Right renal pelvis (tissue), 4 donors: ENCODE measurements at places on chromosomes 2 and 18.

DNA sequence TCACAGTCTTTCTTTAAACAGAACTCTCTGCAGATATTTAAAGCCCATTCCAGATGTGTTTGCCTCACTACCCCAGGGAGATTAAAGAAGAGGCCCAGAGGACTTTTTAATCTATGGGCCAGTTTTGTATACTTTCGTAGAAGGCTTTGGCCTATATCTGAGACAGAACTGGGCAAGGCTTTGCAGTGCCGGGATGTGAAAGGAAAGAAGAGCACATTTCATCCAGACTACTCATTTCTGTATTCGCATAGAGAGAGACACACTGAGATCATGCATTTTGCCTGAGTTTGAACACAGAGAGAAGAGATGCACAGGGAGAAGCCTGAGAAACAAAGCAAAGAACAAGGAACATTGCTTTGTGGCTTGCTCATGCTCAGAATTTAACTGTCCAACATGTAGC, 54.9 kb upstream of the SLC5A7 start:
- no peak for DNase-seq

DNA sequence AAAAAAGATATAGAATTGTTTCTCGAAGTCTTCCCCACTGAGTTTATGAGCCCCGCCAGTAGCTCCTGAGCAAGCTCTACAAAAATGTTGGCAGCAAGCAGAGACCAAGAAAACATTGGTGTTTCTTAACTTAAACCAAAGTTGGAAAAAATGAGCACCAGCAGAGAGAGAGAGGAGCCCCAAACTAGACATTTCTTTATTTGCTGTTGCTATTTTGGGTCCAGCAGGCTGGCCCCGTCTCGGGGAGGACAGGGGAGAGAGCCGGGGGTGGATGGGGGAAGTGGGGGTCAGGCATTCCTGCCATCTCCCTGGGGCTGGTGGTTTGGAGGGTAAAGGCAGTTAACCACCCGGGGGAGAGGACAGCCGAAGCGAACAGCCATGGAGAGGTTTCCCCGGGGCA, 113.0 kb downstream of the DYSF start:
- no peak for DNase-seq

- no peak for DNase-seq
These were observed 116.7 kb upstream of the AGAP1 start for GRCh38 chr2:235377176-235377575.

GRCh38 chr18:77042583-77042982, 90.0 kb downstream of the MBP start:
- no peak for DNase-seq

GRCh38 chr2:1350111-1350510, 63.2 kb upstream of the TPO start:
- DNase-seq: no peak

DNA sequence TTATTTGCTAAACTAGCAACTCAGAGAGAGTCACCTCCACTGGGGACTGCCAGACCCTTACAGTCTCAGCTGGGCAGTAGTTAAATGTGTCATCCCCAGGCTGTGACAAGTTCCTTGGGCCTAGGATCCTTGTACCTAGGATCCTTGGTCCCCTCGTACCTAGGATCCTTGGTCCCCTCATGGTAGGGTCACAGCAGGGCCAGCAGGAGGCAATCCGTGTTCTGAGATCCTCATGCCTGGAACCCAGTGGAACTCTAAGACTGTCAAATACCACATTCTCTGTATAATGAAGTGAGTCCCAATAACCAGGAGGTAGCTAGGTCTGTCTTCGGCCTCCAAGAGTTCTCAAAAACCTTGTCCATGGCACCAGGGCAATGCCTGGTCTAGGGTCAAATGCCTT, 60.8 kb downstream of the LYPD6B start:
- no peak for DNase-seq
